ENCODE measurements at places on chromosomes 12 and 14.

- DNase-seq: no peak
These were observed 31.7 kb upstream of the FRMD6 start for GRCh38 chr14:51620056-51620455.

- DNase-seq: no peak
These were observed 462.5 kb downstream of the NAV3 start for GRCh38 chr12:78293059-78293686.

- no peak for DNase-seq
These were observed 190.7 kb downstream of the NEDD1 start for GRCh38 chr12:97097734-97098133.

- DNase-seq: no peak
These were observed 108.2 kb downstream of the STXBP6 start for GRCh38 chr14:24941719-24942118.

GRCh38 chr14:79786522-79786921 lies 424.8 kb downstream of the DIO2 start:
- DNase-seq: no peak

DNA sequence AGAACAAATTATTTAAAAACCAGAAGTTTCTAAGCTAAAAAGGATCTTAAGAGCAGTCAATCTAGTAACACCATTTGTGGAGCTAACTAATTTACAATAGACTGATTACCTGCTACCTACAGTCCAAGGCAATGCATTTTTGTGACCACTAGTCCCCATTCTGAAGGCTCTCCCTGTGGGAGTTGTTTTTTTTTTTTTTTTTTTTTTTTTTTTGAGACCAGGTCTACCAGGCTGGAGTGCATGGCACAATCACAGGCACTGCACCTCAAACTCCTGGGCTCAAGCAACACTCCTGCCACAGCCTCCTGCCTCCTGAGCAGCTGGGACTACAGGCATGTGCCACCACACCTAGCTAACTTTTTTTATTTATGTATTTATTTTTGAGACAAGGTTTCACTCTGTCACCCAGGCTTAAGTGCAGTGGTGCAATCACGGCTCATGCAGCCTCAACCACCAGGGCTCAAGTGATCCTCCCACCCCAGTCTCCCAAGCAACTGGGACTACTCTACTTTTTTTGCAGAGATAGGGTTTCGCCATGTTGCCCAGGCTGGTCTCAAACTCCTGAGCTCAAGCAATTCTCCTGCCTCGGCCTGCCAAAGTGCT lies 3.9 kb downstream of the GNPTAB start:
- DNase-seq: no peak

GRCh38 chr14:90554341-90554740 lies 157.5 kb downstream of the CALM1 start:
- DNase-seq: no peak

DNA sequence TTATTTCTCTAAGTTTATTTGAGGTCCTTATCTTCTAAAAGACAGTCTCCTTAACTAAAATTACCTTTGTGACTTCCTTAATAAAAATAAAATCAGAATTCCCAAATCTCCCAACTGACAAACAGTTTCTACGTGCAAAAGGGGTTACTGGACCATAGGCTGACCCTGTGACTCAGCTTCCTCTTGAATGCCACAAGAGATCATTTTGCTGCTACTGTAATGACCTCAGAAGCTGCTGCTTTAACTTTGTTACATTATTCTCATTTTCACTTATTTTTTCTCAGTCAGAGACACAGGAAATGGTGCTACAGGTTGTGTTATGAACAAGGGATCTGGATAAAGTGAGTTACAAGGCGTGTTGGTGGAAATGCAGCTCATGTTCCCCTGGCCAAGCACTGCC lies 132.2 kb upstream of the TMTC2 start:
- no peak for DNase-seq

GRCh38 chr14:102629011-102629444 lies 36.6 kb downstream of the RCOR1 start:
- no peak for DNase-seq

DNA sequence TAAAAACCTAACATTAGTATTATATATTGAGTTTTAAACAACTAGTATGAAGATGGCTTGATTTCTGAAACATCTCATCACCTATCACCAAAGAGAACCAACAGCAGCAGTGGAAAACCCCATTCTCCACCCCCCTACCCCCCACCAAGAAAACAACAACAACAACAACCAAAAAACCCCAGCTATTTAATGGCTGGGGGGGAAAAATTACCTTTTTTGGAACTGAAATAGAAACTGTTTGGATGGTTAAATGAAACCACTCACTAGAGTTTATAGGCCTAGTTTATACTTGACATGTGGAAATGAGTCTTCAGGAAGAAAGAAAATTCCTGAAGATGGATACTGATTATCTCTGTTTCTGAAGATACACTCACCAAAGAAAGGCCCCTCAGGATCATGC lies 30.3 kb downstream of the PPP2R5E start:
- no peak for DNase-seq

GRCh38 chr12:57525615-57526383 lies 3.2 kb downstream of the MBD6 start:
- DNase-seq: no peak

DNA sequence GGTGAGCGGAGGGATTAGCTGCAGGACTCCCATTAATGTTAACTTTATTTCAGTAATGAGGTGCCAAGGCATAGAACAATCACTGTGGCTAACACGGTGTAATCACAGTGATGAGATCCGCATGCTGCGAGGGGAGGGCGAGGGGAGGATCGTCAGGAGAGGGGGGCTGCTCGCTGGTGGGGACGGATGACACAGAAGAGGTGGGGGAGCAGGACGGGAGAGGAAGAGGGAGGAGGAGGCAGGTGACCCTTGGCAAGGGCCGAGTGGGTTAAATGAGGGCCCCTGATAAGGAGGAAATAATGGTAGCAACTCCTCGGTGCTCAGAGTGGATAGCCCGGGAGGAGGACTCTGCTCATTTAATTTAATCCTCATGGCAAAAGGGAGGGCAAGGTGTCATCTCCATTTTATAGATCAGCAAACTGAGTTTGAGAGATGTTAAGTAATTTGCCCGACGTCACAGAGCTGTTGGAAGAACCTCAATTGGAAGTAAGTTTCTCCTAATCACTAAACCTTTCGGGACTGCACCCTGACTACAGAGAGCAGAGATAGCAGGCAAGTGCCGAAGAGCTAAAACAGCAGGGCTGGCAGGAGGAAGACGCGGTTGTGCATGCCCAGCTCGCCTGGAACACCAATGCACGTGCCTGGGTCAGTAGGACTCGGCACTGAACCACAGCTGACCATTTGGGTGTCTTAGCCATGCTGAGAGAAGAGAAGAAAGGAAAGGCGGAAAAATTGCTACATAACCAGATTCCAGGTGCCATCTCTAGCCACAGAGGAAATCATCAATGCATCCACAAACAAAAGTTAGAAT lies 43.0 kb downstream of the SPRING1 start:
- DNase-seq: no peak

- no peak for DNase-seq
These were observed 20.6 kb upstream of the RIN3 start for GRCh38 chr14:92493024-92493423.

- DNase-seq: peak; percentile 46
These were observed 53.5 kb downstream of the IGF1 start for GRCh38 chr12:102426599-102427542.

DNA sequence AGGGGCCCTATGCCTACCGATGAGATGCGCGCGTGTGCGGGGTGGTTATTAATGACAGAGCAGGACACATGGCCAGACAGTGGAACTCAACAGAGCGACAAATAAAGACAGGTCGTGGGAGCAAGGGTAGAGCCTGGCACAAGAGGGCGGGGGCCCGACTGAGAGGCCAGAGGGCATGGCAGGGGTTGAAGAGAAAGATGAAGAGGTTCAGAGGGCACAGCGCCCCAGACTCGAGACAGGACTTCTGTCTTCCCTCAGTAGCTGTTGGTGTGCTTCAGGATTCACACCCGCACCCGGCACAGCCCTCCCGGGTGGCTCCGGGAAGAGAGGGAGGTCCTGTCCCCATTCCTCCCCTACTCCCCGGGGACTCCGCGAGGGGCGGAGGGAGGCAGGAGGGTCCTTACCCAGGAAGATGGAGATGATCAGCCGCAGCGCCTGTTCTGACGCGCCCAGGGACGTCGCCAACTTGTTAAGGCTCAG lies 366 bp downstream of the LPCAT3 start:
- DNase-seq: no peak

GRCh38 chr12:100584256-100584655 lies 10.8 kb downstream of the GAS2L3 start:
- DNase-seq: no peak

DNA sequence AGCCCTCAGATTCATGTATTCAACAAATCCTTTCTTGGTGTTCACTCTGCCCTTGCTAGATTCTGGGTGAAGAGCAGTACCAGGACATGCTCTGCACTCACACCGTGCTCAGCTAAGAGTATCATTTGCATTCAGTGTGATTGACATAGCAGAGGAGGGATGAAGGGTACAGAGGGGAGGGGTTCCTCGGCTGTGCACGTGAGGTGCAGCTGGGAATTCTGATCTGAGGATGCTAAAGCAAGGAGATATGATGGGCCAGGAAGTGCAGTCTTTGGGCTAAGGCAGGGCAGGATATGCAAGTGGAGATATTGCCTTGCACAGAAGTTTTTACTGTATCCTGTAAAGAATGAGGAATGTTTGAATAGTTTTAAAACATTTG lies 108.6 kb downstream of the FGD4 start:
- no peak for DNase-seq

- DNase-seq: no peak
These were observed 251.1 kb upstream of the CAND1 start for GRCh38 chr12:67018105-67018504.

DNA sequence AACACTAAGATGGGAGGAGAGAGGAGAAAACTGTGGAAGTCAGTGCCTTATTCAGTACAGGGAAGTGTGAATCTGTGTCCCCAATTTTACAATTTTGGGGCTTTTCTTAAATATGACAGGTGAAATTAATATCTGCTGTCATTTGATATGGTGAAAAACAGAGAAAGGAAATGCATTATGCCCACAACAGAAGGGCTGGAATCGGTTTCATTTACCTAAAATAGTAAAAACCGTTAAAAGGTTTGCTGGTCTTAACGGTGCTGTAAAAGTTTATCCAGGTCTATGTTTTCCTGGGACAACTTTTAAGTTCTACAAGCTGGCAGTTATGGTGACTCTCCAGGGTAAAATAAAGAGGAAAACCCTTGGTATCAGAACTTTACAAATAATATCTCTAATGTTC lies 310.8 kb downstream of the FUT8 start:
- DNase-seq: no peak

DNA sequence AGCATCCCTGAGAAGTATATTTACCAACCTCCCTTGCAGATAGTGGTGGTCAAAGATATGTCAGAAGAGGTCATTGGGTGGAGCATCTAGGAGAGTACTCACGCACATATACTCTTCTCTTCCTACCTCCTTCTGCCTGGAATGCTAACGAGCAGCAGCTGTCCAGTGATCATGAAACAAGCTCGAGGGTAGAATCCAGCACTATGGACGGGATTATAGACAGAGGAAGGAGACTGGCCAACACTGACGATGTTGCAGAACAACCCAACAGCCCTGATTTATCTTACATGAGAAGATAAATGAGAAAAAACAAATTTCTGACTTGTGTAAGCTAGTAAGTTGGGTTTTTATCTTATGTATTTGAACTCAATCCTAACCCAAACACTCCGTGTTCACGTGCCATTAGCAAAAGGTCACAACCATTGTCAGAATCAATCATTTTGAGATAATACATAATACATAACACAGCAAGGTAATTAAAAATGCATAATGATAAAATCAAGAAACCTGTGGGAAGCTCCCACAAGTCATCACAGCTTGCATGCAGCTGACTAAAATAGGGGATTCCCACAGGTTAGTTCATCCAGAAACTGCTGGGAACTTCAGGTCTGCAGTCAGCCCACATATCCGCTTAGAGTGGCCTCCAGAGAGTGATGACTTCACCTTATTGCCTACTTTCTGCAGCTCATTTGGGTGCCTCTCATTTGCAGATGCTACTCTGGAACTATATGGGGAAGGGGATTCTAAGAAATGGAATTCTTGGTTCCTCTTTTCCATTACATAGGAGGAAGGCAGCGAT lies 36.3 kb upstream of the STK38L start:
- DNase-seq: no peak

GRCh38 chr12:93712200-93712599 lies 35.0 kb downstream of the CRADD start:
- DNase-seq: no peak

- no peak for DNase-seq
These were observed 3.3 kb downstream of the DLK1 start for GRCh38 chr14:100729982-100730381.

DNA sequence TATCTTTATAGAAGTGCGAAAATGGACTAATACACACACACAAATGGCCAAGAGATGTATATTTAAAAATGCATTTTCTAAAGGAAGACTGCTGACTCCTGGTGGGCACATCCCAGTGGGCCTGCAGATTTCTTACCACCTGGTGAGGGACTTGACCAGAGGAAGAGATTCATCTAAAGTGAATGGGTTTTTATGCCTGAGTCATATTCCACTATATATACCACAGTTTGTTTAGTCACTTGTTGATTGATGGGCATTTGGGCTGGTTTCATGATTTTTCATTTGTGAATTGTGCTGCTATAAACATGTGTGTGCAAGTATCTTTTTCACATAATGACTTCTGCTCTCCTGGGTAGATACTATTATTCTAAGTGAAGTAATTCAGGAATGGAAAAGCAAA lies 277.3 kb downstream of the SLC16A7 start:
- DNase-seq: no peak

DNA sequence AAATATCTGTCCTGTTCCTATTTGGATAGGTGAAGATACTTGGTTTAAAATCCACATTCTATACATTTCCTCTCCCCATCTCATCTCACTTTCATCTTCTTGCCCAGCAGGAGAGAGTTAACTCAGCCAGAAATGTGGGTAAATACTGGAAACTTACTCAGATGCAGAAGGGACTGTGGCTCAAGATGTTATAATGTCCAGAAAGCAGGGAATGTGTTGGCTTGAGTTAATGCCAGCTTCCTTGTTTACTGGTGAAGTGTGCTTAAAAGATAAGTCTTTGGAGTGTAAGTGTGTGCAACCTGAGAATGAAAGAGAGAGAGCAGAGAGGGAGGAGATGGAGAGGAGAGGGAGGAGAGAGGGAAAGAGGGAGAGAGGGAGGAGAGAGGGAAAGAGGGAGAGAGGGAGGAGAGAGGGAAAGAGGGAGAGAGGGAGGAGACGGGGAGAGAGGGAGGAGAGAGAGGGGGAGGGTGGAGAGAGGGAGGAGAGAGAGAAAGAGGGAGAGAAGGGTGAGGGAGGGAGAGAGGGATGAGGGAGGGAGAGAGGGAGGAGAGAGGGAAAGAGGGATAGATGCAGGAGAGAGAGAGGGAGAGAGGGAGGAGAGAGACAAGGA lies 22.0 kb upstream of the SNRPF start:
- DNase-seq: no peak

GRCh38 chr14:88983755-88984154 lies 159.3 kb downstream of the TTC8 start:
- DNase-seq: no peak
